Epithelial cell of alveolus of lung (primary cell): ENCODE measurements at places on chromosomes 2 and 18. TPM values are rescaled to one million over a fixed set of nuclear protein-coding genes. Genes with fewer than 3 reads are reported as not detected.

Gene VWC2L
- not detected in 2 replicates for total RNA-seq

Gene TUBA3D
- not detected in 2 replicates for total RNA-seq

Gene TUBA3E
- total RNA-seq: not detected in 2 replicates

Gene NCKAP5
- 1.9 and 2.2 TPM in 2 replicates for total RNA-seq

Gene UCN
- 1.0 and 11.3 TPM in 2 replicates for total RNA-seq

Gene SPP2
- not detected in 2 replicates for total RNA-seq
